Stomach (tissue), 19 donors: ENCODE measurements at places on chromosomes 13 and 19. TPM values are rescaled to one million over a fixed set of nuclear protein-coding genes. Genes with fewer than 3 reads are reported as not detected.

GRCh38 chr13:97135883-97136282 is 86.2 kb upstream of the MBNL2 start:
- H3K27ac ChIP-seq, result no peak overlapping the region
- no peaks in the 10 kb centered on the region for H3K27me3 ChIP-seq
- peaks cover 13% of the 10 kb centered on the region for H3K4me1 ChIP-seq

GRCh38 chr19:13984186-13984585 is 21.9 kb downstream of the RFX1 start:
- no peak overlapping the region for H3K27ac ChIP-seq
- no peaks in the 10 kb centered on the region for H3K27me3 ChIP-seq
- H3K4me1 ChIP-seq, result peaks cover 25% of the 10 kb centered on the region
- H3K4me3 ChIP-seq, result no peak overlapping the region
- DNase-seq, result no peak

- H3K36me3 ChIP-seq, result peaks cover 29% of the 10 kb centered on the region
- H3K27me3 ChIP-seq, result no peaks in the 10 kb centered on the region
- peak overlapping the region; percentile 38 for H3K27ac ChIP-seq
- peaks cover 75% of the 10 kb centered on the region for H3K4me1 ChIP-seq
- DNase-seq, result no peak
- no peak overlapping the region for H3K4me3 ChIP-seq
Measured at GRCh38 chr19:5628919-5629481, 6.1 kb downstream of the SAFB start.

- no peaks in the 10 kb centered on the region for H3K27me3 ChIP-seq
- H3K27ac ChIP-seq, result no peak overlapping the region
Measured at GRCh38 chr19:40159744-40160143, 31.5 kb upstream of the MAP3K10 start.

DNA sequence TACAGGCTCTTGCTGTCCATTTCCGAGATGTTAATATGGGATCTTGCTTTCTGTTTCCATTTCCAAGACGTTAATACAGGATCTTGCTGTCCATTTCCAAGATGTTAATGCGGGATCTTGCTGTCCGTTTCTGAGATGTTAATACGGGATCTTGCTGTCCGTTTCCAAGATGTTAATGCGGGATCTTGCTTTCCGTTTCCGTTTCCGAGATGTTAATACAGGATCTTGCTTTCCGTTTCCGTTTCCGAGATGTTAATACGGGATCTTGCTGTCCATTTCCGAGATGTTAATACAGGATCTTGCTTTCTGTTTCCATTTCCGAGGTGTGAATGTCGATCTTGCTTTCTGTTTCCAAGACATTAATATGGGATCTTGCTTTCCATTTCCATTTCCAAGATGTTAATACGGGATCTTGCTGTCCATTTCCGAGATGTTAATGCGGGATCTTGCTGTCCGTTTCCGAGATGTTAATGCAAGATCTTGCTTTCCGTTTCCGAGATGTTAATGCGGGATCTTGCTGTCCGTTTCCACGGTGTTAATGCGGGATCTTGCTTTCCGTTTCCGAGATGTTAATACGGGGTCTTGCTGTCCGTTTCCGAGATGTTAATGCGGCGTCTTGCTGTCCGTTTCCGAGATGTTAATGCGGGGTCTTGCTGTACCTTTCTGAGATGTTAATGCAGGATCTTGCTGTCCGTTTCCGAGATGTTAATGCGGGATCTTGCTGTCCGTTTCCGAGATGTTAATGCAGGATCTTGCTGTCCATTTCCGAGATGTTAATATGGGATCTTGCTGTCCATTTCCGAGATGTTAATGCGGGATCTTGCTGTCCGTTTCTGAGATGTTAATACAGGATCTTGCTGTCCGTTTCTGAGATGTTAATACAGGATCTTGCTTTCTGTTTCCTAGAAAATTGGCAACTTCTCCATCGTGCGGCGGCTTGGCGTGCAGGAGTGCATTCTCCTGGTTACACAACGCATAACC is 38.3 kb downstream of the PEX11G start:
- no peak overlapping the region for H3K27ac ChIP-seq
- H3K27me3 ChIP-seq, result no peaks in the 10 kb centered on the region
- DNase-seq, result peak; percentile 60
- no peaks in the 10 kb centered on the region for H3K4me1 ChIP-seq

DNA sequence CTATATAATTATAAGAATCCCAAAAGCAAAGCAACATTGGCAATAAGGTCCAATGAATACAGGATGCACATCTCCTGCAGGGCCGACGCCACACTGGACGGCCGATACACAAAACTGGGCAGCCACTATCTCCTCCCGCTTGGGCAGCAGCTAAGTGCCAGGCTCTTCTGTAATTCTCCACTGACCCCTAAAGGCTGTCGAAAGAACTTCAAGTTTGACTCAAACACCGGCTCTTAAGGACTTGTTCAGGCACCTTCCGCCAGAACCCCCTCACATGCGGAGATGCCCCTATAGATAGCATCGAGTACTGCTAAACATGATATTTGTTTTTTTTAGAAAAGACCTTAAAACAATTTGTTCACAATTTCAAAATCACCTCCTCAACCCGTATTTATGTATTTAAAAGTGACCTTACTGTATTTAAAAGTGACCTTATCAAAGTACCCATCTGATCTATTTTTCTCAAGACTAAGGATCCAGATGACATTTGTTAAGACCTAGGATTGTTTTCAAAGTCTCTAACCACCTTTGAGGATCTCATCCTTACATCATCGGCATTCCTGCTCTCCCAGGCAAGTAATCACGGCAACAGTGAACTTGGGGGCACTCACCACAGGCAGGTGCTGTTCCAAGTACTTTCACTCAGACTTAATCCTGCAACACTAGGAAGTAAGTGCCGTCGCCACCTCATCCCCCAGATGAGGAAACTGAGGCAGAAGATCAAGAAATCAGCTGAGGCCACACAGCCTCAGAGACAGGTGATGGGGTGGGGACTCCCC is 77.8 kb downstream of the TUBGCP3 start:
- H3K27ac ChIP-seq, result no peak overlapping the region
- H3K27me3 ChIP-seq, result no peaks in the 10 kb centered on the region

DNA sequence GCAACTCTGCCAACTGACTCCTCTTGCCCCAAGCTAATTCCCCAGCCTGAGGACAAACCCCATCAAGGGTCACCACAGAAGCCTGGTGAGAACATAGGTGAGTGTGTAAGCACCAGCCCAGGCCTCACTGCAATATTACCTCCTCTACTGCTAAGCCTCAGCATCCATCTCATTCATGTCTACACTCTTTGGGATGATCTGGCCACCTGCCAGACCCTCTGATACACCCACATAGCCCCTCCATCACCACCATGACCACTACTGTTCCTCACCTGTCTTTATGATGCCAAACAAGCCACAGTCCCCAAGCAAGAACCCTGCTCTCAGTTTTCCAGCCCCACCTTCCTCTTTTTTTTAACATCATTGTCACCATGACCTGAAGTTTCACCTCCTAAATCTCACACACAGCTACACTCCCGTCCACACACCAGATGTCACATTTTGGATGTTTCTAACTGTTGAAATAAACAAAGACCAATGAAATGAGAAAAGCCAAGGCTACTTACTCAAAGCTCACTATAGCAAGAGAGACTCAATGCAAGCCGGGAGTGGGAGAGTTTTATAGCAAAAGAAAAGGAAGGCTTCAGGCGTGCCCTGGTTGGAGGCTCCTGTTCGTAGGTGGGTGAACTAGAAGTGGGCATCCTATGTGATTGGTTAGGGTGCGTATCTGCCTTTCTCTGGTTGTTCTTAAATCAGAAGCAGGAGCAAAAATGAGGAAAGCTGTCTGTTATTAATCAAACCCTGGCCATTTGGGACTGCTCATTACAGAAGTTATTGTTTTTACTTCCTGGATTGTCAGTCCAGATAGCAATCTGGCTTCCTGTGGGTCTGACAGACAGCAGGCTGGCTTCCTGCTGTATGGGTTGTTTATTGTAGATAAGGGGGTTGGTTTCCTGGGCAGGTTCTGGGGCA is 2.0 kb downstream of the ZNF792 start:
- peak overlapping the region; percentile 16 for H3K27ac ChIP-seq
- H3K27me3 ChIP-seq, result no peaks in the 10 kb centered on the region
- DNase-seq, result no peak
- H3K36me3 ChIP-seq, result peaks cover 35% of the 10 kb centered on the region
- peaks cover 30% of the 10 kb centered on the region for H3K4me1 ChIP-seq

DNA sequence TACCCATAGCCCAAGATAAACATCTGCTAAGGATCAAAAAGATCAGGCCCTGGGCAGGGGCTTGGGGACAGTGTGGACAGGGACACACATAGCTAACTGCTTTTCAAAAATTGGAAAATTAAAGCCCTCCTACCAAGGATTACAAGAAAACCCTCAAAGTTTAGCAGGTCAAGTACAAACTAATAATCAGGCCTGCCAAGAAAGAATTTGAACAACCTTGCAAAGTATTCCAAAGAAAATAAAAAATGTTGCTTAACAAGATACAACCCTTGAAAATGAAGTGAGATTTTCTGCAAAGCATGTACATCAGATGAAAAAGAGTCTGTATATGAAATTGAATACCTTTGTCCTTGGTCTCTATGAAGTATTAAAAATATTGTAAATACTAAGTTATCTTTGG is 67.3 kb downstream of the KLF12 start:
- H3K27ac ChIP-seq, result no peak overlapping the region
- no peak overlapping the region for H3K4me3 ChIP-seq
- H3K27me3 ChIP-seq, result no peaks in the 10 kb centered on the region
- H3K36me3 ChIP-seq, result no peaks in the 10 kb centered on the region

GRCh38 chr13:54433493-54434206 is 1405.0 kb downstream of the OLFM4 start:
- H3K4me3 ChIP-seq, result no peak overlapping the region
- no peak overlapping the region for H3K27ac ChIP-seq
- H3K27me3 ChIP-seq, result no peaks in the 10 kb centered on the region
- H3K36me3 ChIP-seq, result no peaks in the 10 kb centered on the region
- DNase-seq, result peak; percentile 81

GRCh38 chr19:13882836-13883235 is 5.9 kb downstream of the NANOS3 start:
- no peaks in the 10 kb centered on the region for H3K27me3 ChIP-seq
- DNase-seq, result no peak
- H3K4me1 ChIP-seq, result peaks cover 60% of the 10 kb centered on the region
- no peaks in the 10 kb centered on the region for H3K36me3 ChIP-seq
- no peak overlapping the region for H3K27ac ChIP-seq
- no peak overlapping the region for H3K4me3 ChIP-seq

DNA sequence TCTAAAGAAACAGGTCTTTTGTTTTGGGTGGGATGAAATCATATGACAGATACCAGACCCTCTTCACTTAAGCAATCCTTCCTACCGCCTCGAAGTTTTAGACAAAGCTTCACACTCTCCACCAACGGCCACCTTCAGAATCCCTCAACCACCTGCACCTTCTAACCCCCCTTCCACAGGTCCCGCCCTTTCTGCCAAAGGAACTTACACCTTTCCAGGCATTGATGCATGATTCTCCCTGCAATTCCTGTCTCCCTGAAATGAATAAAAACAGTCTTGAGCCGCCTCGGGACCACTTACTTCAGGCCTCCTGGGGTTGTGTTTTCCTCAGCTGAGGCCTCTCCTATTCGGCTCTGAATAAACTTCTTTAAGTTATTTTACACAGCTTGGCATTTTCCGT is 859 bp downstream of the ZNF433 start:
- peak overlapping the region; percentile 90 for H3K27ac ChIP-seq
- peak overlapping the region; percentile 89 for H3K4me3 ChIP-seq
- DNase-seq, result peak; percentile 35
- H3K36me3 ChIP-seq, result no peaks in the 10 kb centered on the region

- H3K27ac ChIP-seq, result no peak overlapping the region
- no peak overlapping the region for H3K4me3 ChIP-seq
- H3K27me3 ChIP-seq, result peaks cover 15% of the 10 kb centered on the region
Measured at GRCh38 chr19:6678690-6679109, 8.7 kb upstream of the TNFSF14 start.

DNA sequence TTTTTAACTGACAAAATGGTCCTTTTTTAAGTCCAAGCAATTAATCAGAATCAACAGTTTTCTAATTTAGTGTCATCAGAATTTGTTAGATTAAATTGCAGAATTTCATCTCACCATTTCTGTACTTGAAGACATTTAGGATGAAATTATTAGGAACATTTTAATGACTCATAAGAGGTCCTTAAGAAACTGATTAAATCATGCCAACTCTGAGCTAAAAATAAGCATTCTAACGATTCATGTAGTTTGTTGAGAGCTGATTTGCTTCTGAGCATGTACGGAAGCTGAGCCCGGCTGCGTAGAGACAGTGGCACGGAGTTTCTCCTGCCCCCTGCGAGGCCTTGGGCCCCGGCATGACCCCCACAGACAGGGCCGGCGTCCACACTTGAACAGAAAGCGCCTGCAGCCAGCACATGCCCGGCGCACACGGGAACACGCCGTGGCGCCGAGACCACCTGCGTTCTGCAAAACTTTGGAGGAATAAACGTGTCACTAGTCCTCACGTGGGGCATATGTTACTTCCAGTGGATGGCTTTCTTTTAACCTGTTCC is 89.7 kb upstream of the MCF2L start:
- H3K4me3 ChIP-seq, result no peak overlapping the region
- H3K4me1 ChIP-seq, result peaks cover 5% of the 10 kb centered on the region
- H3K36me3 ChIP-seq, result peaks cover 9% of the 10 kb centered on the region
- no peak overlapping the region for H3K27ac ChIP-seq
- no peaks in the 10 kb centered on the region for H3K27me3 ChIP-seq
- DNase-seq, result no peak

DNA sequence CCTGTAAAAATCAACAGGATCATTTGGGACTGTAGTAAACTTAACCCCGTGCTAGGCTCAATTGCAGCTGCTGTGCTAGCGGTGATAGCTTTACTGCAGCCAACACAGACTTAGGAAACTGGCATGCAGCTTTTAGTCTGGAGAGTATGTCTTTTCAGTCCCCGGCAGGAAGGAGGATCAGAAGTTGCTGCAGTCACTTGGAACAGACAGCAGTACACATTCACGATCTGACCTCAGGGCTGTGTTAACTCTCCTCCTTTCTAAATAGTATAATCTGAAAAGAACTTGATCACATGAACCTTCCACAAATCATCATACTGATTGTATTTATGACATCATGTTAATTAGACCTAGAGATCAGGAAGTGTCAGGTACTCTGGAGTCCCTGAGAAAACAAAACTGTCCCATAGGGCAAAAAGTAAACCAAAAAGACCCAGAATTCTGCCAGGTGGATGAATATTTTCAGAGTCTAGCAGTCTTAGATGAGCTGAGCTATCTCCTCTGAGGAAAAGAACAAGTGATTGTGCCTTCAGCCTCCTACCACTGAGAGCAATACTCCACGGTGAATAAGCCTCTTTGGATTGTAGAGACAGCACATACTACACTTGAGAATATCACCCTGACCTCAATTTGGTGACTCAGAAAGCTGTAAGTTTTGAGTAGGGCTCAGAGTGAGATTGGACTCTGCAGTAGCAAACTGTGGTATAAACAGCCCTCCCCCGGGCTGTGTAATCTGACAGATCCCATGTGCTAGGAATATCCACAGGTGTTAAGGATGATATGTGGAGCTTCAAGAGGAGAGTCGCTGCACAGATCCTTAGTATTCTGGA is 181.0 kb upstream of the GPR12 start:
- no peak overlapping the region for H3K27ac ChIP-seq
- H3K27me3 ChIP-seq, result peaks cover 15% of the 10 kb centered on the region
- no peaks in the 10 kb centered on the region for H3K4me1 ChIP-seq
- no peak overlapping the region for H3K4me3 ChIP-seq
- no peaks in the 10 kb centered on the region for H3K36me3 ChIP-seq
- DNase-seq, result no peak

- no peaks in the 10 kb centered on the region for H3K4me1 ChIP-seq
- H3K27me3 ChIP-seq, result no peaks in the 10 kb centered on the region
- H3K36me3 ChIP-seq, result no peaks in the 10 kb centered on the region
- no peak overlapping the region for H3K27ac ChIP-seq
Measured at GRCh38 chr19:8904597-8904996, 72.4 kb downstream of the MBD3L1 start.

Gene KCTD15
- total RNA-seq, result 16.5 TPM

Gene IFI30
- 199 TPM for total RNA-seq

Gene AMER2
- total RNA-seq, result not detected

Gene EML2
- total RNA-seq, result 17.9 TPM
